ENCODE measurements at places on chromosomes 16 and 17.

GRCh38 chr17:34740565-34741520, 161.5 kb downstream of the TMEM132E start:
- DNase-seq = no peak

DNA sequence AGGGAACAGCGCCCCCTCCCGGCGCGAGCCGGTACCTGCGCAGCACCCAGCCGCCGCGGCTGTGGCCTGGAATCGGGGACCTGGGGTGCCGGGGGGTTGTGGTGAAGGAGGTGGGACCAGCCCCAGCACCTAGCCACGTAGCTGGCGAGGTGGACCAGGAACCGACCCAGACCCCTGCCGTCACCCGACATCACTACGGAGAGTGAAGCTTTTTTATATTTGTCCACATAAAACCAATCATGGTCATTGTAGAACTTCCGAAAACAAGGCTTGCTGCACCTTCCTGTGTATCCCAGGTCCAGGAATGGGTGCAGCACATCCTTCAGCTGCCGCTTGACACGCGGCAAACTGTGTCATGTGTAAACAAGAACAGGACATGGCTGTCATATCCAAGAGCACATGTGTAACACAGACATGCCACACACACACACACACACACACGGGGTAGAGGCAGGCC, 1.3 kb downstream of the HBQ1 start:
- DNase-seq = no peak

DNA sequence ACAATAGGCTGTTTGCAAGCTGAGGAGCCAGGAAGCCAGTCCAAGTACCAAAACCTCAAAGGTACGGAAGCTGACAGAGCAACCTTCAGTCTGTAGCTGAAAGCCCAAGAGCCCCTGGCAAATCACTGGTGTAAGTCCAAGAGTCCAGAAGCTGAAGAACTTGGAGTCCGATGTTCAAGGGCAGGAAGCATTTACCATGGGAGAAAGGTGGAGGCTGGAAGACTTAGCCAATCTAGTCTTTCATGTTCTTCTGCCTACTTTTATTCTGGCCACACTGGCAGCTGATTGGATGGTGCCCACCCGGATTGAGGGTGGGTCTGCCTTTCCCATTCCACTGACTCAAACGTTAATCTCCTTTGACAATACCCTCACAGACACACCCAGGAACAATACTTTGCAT, 15.3 kb downstream of the CD300LB start:
- no peak for DNase-seq

- no peak for DNase-seq
These were observed 73.0 kb downstream of the MARCHF10 start for GRCh38 chr17:62735044-62735651.

- DNase-seq = no peak
These were observed 13.8 kb downstream of the CLUAP1 start for GRCh38 chr16:3514621-3515020.

DNA sequence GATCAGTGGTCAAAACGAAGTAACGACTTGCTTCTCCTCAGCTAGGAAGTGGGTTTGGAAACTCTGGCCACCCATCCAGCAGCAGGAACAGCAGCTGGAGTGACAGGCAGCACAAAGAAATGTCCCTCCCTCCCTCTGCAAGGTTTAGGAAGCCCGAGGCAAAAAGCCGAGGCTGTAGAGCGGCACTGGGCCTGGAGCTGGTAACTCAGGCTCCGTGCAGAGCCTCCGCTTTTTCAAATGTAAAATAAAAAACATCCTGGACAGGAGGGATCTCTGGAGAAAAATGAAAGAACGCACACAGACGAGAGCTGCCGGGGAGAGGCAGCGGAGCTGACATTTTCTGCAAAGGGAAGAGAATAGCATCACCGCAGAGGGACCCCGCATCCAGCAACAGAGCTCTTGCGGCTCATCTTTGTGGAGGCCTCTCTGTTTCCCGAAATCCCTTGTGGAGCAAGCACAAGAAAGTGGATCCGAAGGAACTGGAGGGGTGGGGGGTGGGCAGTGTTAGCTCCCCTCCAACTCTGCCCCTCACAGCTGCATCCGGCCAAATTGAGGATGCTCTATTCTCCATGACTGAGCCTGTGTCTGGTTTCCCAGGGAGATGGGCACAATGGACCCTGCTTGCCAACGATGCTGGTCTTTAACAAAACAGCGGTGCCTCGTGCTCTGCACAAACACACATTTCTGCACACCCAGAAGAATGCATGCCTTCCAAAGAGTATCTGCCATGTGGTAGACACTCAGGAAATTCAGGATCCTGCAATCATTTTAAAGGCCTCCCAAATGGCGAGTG, 335.5 kb upstream of the ZFHX3 start:
- no peak for DNase-seq

Measured in astrocyte of the cerebellum (primary cell).